ENCODE measurements at places on chromosomes 4 and X.

DNA sequence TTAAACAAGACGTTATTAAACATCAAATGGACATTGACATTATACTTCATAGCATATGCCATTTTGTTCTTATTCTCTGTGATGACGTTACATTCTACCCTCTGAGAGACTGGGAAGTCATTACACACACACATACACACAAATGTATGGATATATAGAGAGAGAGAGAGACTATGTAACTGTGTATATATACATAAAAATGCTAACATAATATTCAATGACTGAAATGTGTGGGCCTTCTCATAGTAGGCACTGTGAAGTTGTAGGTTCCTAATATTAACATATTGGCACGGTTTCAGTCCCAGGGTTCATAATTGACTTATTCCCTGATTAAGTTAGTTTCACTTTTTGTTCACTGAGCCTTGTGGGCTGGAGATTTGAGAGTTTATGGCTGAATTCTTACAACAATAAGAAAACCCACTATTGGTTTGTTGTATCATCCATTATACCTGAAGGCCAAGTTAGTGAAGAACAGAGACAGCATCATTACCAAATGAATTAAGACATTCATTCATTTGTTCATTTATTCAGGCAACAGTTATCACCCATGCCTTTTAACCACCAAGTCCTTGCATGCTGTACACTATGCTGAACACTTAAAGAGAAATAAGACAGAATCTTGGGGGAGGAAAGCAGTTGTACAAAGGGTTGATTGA is 68.5 kb downstream of the GAB1 start:
- no peak for DNase-seq

DNA sequence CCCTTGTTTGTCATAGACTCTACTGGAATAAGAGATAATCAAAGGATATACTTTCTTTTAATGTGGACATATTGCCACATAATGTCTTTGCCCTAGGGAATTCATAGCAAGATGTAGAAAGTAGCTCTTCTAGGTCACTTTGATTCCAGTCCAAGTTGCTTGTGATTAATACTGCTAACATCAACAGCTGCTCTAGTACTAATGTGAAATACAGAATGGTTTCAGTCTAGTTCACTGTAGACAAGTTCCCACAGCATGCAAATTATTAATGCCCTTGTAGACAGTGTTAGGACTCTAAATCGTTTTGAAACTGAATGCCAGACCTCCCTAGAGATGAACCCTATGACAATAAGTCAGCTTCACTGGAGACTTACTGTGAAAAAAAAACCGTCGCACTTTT is 494.6 kb upstream of the ATOH1 start:
- DNase-seq, result no peak

- DNase-seq, result no peak
Measured at GRCh38 chr4:13601048-13601447, 26.5 kb downstream of the BOD1L1 start.

DNA sequence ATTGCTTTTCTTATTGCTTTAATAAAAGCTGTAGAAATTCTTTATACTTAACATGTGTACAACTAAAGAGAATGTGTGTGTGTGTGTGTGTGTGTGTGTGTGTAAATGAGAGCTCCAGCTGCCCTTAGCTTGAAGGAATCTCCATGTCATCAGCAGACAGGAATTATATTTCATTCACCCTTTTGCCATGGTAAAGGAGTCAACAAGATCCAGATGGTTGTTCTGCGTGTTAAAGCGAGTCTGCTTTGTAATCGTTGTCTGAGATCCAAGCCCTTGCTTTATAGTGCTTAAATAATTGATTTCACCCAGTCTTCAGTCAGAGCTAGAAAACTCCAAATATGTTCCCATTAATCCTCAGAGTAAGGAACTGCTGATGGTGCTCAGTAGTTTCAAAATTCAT is 285.5 kb downstream of the PDGFC start:
- DNase-seq, result no peak

DNA sequence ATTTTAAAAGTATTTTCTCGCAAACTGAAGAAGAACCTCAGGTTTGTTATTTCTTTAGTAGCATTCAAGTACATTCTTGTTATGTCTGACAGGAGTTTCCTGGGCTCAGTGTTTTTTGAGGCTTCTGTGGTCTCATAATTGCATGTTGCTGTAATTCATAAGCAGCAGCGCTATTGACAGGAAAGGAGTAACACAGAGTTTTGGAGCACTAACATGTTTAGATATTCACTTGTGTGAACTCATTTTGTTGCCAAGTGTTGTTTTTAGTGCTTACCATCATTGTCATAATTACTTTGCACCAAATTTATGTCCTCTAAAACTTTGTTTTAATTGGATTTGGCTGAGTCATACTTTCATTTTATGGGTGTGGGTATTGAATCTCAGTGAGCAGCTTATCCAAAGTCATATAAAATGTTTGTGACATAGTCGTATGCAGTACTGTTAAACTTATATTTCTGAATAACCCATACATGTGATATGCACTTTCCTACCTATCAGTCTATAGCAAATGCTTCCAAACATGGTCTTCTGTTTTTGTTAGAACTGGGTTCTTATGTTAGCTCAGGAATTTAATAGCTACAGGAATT is 358.7 kb upstream of the CTSO start:
- no peak for DNase-seq

DNA sequence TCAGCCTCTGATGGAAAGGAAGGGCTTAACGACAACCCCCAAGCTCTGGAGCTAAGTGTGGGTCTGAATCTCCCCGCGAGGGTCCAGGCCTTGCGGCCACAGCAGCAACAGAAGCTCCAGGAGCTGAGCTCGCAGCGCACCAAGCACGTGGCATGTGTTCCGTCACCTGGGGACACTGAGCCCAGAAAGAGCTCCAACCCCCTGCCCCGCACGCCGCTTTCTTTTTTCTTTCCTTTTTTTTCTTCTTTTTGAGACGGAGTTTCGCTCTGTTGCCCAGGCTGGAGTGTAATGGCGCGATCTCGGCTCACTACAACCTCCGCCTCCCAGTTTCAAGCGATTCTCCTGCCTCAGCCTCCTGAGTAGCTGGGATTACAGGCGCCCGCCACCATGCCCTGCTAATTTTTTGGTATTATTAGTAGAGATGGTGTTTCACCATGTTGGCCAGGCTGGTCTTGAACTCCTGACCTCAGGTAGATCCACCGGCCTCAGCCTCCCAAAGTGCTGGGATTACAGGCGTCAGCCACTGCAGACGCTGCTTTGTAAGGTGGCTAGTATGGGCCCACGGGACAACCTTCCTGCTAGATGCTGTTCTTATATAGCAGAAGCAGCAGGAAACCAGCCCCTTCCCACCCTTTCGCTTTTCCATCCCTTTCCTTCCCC is 685 bp upstream of the TNIP2 start:
- DNase-seq, result no peak

DNA sequence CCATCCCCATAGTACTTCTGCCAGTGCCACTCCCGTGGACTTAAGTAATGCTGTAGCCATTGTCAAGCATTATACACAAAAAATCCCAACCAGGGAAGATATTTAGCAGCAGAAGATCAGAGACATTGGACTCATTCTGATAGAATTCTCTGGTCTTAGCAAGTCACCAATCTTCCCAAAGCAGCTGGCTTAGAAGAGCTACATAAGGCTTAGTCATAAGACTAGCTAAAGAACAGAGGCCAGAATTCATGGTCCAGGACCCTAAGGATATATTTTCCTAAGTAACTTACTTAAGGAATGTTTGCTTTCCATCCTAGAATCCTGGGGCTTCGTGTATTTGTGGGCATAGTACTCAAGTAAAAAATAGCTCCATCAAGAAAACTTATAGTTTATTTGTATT is 100.3 kb upstream of the SLIT2 start:
- DNase-seq, result no peak

DNA sequence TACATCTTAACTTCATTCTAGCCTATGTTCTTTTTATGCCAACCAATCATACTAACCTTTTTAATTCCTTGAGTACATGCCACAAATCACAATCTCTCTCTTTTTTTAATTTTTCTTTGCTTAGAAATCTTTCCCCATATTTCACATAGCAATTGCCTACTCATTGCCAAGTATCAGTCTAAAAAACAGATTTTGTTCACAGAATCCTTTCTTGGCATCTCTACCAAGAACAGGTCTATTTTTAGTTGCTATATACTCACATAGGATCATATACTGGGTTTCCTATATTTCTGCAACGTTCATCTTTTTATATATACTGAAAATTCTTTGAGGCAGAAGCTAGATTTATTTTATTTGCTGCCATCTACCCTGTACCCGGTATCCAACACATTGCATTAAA is 292.1 kb downstream of the GASK1B start:
- no peak for DNase-seq

DNA sequence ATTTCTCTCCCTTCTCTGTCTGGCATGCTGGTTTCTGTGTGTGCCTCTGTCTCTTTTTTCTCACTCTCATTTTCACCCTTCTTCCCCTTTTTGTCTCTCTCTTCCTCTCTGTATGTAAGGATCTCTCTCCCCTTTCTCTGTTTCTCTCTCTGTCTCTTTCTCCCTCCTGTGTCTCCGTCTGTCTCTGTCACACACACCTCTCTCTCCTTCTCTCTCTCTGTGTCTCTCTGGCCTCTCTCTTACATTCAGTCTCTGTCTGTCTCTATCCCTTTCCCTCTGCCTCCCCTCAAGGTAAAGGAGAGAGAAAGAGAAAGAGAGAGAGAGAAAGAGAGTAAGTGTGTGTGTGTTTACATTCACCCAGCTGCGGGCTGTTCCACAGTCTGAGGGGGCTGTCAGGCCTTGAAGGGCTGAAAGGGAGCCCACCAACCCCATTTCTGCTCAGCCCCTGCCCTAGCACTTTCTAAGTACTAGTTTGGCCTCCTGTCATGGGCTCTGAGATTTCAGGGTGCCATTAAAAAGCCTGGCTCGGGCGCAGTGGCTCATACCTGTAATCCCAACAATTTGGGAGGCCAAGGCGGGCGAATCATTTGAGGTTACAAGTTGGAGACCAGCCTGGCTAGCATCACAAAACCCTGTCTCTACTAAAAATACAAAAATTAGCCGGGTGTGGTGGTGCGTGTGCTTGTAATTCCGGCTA is 9.6 kb upstream of the TSPYL2 start:
- DNase-seq, result no peak
